ENCODE measurements at places on chromosomes 12 and 14.
A peak's percentile ranks its signal among the peaks of the same experiment; 100 is the strongest.

GRCh38 chr14:61891170-61891569 lies 128.9 kb downstream of the SNAPC1 start:
- no peak for DNase-seq

DNA sequence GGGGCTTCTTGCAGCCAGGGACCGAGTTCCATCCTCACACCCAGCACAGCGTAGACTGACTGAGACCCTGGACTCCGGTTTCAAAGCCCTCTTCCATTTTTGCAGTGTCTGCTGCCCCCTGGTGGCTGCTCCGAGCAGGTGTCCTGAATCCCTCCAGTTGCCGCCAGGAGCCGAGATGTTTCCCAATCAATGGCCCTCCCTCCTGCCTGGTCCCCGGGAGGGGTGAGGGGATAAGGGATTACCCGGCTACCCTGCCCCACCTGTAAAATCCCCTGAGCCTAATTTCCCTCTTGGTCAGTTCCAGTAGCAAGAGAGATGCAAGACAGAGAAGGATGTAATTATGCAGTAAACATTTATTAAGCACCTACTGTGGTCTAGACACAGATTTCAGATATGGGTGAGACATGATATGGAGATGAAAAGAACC lies 55.0 kb downstream of the PHETA1 start:
- peak; percentile 98 for DNase-seq

DNA sequence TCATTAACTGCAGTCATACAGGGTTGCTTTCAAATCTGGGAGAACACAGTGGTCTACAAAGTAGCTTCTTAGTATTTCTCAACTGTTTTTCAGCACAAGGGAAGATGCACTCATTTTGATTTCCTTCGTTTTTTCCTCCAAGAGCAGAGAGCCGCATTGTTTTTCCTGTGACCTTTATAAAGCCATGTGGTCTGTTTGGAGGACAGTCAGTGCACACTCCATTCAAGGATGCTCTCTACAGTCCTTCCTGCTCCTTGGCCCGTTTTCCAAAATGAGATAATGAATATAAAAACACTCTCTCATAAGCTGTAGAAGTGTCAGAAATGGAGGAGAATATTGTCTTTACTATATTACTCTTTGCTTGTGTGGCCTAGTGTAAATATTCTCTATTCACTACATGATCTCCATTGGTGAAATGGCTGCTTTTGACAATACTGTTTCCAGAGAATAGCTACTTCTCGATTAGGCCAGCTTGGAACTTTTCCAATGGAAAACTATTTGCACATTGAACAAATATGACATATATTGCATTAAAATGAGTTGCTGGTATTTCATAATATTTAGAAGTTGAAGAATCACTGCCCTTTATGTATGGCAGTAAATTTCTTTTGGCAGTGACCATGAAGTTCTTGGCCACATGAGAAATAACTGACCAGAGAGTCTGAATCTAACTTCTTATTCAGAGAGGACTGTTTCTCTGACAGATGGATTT lies 393.1 kb upstream of the RGS6 start:
- DNase-seq, result no peak

DNA sequence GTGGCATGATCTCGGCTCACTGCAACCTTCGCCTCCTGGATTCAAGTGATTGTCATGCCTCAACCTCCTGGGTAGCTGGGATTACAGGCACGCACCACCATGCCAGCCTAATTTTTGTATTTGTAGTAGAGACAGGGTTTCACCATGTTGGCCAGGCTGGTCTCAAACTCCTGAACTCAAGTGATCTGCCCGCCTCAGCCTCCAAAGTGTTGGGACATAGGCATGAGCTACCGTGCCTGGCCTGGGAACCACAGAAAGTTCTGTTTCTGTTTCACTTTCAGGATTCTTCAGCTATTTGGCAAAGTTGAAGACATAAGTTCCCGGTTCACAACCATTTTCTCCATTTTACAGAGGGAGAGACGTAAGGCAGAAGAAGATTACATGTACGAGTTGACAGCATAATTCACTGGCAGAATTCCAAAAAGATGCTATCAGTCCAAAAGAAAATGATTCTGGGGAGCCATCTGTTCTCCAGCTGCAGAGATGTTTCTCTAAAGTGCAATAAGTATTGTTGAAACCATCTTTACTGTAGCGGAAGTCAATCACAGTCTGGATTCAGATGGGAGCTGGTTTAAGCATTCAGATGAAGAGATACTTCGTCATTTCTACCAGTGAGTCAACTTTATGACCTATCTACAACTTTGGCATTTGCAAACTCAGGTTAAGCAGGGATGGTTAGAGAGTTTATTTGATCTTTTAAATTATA lies 8.1 kb upstream of the RNF34 start:
- no peak for DNase-seq

DNA sequence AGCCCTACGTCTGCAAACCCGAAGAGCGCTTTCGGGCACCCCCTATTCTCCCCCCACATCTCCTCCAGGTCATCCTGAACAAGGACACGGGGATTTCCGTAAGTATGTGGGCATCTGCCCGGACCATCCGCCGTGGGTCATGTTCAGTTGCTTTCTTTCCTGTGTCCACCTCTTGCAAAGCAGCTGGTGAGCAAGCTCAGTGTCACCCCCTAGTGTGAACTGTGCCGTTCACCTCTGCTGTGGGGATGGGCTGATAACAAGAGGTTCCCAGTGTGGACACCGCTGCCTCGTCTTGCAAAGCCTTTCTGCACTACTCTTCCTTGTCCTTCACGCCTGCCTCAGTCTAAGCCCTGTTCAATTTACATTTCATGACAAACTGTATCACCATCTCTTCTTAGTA lies 8.6 kb downstream of the PRKAB1 start:
- DNase-seq, result no peak

DNA sequence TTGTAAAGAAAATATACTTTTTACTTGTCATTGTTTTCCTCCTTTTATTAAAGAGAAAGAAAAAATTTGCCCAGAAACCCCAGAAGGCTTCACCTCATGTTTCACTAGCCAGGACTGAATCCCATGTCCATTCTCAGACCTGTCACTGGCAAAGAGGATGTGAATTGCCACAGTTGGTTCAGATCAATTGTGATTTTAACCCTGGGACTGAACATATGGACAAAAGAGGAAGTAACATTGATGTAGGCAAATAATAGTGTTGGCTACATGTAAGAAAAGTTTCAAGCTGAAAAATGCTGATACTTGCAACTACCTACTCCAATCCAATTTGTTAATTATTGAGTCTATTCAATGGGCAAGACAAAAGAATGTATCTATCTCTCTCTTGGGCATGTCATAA lies 8.6 kb upstream of the CCDC196 start:
- DNase-seq, result no peak

DNA sequence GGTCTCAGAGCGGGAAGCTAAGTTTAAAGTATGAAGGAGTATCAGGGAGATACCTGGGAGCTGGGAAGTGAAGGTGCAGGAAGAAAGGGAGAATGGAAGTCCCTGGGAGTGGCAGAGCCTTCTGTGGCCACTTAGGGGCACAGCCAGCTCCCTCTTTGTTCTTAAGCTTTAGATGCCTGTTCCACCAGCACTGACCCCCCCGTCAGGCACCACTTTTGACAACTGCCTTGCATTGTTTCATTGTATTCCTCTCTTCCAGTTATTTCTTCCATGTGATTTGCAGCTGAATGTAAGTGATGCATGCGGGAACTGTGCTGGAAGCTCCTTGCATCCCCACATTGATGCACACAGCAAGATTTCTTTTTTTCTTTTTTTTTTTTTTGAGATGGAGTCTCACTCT lies 2.6 kb downstream of the GALNT16 start:
- DNase-seq, result no peak

DNA sequence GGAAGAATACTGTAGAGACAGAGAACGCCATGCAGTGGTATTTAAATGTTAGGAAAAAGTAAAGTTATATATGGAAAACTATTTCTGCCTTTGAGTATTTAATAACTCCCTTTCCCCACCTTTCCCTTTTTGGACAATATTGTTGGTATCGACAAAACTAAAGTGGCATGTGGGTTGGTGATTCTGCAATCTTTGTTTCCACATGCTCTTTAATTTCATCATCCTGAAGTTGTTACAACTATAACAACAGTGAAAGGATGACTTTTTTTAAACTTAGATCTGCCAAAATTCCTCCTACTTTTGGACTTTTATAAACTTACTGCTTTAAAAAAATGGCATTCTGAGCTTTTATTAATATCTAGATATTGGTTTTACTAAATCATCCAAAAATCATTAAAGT lies 25.3 kb downstream of the TTC8 start:
- DNase-seq, result no peak

DNA sequence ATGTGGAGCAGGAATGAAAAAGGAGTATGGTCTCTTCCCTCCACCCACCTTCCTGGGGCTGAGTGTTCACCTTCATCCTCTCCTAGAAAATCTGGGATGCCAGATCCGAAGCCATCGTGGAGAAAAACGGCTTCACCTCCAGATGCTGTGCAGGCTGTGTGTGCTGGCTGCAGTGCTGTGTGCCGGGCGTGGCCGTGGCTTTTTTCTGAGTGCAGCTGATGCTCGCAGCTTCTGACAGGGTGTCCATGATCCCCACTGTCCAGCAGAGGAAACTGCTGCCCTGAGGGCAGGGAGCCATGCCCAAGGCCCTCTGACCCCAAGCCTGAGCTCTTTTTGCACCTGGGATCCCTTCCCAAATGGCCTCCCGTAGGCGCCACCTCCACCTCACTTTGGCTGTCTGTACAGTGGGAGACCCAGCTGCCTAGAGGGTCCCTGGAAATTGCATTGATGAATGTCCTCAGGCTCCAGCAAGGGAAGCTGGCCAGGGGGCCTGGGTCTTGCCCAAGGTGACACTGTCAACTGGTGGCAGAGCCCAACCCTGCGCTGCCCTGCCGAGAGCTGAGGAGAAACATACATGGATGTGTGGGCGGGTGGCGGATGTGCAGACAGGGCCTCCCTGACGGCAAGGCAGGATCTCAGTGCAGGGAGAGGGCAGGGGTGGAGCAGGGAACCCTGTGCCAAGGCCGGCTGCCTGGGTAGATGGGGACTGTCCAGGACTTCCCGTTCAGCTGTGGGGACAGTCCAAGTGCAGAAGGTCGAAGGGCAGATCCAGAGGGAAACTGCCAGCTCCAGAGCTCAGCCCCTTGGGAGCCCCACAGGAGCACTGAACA lies 53.3 kb downstream of the BEGAIN start:
- no peak for DNase-seq

DNA sequence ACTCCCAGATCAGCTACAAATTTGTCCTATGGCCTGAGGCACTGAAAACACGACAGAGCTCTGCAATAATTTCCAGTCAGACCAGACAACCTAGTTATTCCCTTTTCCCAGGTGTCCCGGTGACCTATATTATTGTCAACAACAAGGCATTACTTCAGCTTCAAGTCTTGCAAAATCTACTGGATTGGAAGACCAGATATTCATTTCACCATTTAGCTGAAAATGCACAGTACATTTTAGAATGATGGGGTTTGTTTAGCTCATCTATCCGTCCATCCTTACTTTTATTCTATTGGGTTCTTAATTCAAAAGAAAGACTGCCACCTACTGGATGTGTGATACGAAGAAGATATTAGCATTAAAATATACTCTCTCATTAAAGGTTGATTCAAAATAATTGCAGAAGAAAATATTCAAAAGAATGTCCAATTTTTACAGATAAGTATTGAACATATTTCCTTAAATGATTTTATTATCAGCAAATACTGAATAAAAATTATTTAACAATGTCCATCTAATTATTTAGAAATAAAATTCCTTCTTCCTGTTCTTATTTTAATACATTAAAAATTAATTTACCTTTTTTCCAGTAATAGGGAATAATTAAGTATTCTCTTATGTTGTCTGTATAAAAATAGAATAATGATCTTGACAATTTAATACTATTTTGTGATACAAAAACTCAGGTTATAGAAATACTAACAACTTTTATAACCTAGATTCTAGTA lies 244.9 kb upstream of the LRIG3 start:
- DNase-seq, result no peak

GRCh38 chr14:88706425-88706824 lies 86.3 kb downstream of the EML5 start:
- no peak for DNase-seq

DNA sequence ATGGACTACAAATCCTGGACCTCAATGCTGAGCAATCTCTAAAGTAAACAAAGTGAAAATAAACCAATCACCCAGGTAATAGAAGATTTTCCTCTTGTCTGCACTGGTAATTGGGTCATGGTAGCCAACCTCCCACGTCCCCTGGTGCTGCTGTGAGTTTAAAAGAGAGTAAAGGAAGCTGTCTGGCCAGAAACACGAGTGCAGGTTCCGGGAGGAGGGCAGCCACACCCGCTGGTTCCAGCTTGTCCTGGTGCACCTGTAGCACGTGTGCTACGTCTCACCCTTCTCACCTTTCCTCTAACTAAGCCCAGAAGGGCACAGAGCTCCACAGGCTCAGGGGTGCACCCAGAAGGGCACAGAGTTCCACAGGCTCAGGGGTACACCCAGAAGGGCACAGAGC lies 5.4 kb downstream of the CRACR2A start:
- DNase-seq, result peak; percentile 13

DNA sequence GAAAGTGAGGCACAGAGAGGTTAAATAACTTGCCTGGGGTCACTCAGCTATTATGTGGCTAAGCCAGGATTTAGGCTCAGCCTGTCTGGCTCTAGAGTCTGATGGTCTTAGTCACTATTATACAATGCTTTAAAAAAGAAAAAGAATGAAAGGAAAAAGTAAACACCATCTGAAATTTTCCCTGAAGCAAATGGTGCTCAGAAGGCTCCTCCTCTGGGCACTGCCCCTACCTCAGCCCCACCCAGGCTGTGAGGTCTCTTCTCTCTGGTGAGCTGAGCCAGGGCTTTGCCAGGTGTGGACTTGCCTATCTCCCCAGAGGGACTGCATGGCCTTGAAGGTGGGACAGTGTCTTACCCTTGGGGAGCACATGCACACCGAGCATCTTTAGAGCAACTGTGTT lies 117.5 kb upstream of the DYRK2 start:
- DNase-seq, result no peak

All from endodermal cell (in vitro differentiated cells).